ENCODE measurements at places on chromosomes 3 and 15. TPM values are rescaled to one million over a fixed set of nuclear protein-coding genes. Genes with fewer than 3 reads are reported as not detected.

DNA sequence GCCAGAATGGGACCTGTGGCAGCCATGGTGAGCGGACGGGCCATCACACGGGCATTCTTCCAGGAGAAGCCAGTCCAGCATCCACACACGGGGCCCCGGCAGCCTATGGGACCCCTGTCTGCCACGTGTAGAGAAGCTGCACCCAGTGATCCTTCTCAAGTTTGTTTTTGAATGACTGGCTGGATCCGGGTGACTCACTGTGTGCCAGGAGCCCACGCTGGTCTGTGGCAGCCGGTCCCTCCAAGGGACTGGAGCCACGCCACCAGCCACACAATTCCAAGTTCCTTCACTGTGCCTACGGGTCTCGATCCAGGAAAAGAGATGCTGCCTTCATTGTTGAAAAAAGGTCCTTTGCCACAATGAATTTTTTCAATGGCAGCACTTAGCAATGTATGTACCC, 58.1 kb downstream of the ATP10A start:
- no peak for DNase-seq

DNA sequence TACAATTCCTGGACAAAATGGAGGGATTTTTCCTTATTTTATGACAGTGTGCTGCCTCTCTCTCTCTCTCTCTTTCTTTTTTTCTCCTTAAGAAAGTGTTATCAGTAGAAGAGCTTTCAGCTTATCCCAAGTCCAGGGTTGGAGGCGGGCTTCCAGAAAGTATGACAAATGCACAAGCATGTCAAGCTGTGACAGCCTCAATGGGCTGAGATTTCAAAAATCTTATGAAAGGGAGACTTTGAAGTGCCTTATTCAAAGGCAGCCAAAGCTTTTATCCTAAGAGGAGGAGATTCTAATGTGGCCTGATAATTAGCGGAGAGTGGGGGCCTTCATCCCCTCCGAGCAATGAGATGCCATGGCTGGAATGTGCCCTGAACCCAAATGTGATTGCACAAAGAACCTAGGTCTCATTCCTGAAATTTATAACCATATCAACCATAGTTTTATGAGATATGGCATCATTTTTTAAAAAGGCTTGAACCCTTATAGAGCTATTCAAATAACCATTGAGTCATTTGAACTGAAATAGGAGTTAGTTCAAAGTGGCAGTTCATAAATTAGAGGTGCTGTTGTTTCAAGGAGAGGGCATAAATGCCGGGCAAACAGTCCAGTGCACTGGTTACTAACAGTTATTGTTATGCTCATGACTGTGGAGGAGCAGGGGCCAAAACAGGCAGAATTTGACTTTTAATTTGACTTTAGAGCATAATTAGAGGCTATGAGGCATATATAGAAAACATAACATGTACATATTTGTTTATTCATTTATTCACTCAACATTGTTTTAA, 261.6 kb upstream of the THRB start:
- DNase-seq: no peak

DNA sequence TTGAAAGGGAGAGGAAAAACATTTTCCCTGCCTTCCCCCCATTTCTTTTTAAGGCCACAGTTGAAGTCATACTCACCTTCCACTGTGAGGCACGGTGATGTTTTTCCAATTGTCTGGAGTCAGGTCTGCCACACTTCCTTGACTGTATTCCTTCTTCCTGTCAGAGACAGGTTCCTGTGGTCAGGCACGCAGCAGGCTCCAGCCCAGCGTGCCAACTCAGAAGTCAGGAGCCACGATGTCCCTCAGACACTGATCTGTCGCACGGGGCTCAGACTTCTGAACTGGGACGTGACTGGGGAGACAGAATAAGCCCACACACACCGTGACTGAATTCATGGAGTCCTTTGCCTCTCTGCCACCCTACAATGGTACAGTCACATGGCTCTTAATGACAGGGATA, 41.2 kb upstream of the ADAMTS9 start:
- DNase-seq: no peak

DNA sequence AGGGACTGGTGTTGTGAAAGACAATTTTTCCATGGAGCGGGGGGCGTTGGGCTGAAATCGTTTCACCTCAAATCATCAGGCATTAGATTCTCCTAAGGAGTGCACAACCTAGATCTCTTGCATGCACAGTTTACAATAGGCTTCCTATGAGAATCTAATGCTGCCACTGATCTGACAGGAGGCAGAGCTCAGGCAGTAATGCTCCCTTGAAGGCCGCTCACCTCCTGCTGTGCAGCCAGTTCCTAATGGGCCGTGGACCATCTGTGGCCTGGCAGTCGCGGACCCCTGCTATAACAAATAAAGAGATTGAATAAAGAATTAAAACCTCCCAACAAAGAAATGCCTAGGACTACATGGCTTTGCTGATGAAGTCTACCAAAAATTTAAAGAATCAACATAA, 25.3 kb upstream of the ANKRD28 start:
- no peak for DNase-seq

DNA sequence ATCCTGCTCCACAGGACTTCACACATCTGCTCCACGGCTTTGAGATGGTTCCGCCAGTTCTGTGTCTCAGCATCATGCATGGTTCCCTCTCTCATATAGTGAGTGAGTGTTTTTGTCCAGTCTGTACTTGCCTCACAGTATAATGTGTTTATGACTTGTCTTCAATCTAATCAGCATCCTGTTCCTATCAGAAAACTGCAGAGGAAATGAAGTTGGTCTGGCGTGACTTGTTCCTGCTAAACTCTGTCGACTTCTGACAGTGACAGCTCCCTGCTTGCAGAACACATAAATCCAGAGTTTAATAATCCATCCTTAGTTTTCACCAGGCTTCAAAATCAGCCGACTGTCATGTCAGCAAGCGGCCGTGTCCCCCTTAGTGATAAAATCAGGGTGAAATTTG, 222.3 kb downstream of the SLCO3A1 start:
- DNase-seq: no peak

CP gene
- 0.20 TPM for polyA plus RNA-seq

ALPK3 gene
- not detected for polyA plus RNA-seq

SEMA3B gene
- 0.09 TPM for polyA plus RNA-seq

Measured in naive thymus-derived CD8-positive, alpha-beta T cell (primary cell).